ENCODE measurements at places on chromosomes 5 and 9.

GRCh38 chr9:134139081-134139480, 3.2 kb downstream of the WDR5 start:
- no peak for DNase-seq

- no peak for DNase-seq
These were observed 25.2 kb downstream of the CYFIP2 start for GRCh38 chr5:157290981-157291711.

DNA sequence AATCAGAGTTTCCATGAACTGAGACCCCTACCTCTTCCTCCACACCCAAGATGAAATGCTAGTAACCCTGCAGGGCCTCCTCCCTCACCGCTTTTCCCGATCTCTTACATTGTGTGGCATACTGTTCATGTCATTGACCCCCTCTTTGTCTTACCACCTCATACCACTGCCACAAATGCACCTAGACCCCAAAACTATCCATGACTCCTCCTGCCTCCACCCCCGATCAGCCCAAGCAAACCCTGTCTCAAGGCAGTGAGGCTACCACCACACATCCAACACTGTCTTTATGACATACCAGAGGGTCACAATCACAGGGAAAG, 55.7 kb downstream of the PLAC8L1 start:
- DNase-seq = no peak

DNA sequence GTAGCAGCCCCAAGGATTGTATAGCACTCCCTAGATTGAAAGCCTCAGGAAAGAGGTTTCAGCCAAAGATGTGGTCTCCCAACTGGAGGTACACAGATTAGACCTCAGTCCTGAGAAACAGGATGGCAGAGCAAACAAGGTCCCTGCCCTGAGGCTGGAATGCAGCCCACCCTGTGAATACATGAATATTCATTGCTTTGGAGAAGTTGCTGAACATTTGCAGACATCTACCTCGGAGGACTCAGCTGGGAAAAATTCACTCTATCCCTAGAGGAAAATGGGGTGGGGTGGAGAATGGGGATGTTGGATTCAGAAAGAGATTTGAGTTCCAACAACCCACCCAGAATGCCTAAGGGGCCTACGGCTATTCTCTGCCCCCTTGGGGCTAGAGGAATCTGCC, 129.4 kb downstream of the SLIT3 start:
- DNase-seq = no peak

DNA sequence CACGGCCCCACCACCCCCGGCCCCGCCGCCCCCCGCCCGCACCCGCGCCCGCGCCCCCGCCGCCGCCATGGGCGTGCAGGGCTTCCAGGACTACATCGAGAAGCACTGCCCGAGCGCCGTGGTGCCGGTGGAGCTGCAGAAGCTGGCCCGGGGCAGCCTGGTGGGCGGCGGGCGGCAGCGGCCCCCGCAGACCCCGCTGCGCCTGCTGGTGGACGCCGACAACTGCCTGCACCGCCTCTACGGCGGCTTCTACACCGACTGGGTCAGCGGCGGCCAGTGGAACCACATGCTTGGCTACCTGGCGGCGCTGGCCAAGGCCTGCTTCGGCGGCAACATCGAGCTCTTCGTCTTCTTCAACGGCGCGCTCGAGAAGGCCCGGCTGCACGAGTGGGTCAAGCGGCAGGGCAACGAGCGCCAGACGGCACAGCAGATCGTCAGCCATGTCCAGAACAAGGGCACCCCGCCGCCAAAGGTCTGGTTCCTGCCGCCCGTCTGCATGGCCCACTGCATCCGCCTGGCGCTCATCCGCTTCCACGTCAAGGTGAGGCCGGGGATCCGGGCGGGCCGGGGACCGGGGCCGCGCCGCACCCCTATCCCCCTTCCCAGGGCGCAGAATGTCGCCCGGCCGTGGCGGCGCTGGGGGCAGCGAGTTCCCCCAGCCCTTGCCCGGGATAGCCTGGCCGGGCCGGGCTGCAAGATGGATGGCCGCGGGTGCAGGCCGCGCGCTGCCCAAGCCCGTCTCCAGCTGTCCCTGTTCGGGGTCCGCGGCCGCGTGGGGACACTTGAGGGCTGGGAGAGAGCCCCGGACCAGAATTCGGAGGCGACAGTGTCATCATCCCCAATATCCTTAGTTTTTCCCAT, 594 bp downstream of the FAM120A start:
- peak; percentile 59 for DNase-seq

DNA sequence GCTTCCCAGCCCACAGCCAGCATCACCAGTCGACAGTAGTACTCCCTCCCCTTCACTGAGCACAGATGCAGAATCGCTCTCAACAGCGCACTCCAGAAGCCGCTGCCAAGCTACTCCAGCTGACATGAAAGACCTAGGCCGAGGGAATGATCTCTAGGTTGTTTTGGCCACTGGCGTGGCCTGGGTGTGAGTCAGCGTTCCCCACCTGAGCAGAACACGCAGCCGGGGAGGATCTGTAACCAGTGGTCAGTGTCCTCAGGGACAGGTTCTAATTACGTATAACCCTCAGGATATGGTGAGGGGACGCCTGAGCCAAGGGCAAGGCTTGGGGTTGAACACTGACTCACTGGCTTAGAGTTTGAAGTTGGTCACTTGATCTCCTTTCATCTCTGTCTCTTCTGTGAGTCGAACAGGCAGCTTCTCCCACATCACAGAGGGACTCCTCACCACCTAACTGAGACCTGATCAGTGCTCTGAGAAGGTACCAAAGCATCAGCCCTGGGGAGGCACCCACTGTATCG, 76.9 kb upstream of the IL17B start:
- DNase-seq = no peak

DNA sequence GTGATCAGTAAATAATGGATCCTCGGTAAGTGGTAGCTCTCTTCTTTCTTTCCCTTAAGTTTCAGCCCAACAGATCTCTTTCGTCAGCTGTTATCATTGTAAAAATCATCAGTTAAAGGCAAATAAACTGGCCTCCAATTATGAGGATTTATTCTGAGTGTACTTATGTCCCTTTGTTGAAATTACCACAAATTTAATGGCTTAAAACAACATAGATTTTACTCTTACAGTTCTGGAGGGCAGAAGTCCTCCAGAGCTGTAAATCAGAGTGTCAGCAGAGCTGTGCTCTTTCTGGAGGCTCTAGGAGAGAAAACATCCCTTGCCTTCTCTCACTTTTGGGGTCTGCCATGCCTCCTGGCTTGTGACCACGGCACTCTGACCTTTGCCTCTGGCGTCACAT, 104.6 kb downstream of the INSYN2B start:
- DNase-seq = no peak

DNA sequence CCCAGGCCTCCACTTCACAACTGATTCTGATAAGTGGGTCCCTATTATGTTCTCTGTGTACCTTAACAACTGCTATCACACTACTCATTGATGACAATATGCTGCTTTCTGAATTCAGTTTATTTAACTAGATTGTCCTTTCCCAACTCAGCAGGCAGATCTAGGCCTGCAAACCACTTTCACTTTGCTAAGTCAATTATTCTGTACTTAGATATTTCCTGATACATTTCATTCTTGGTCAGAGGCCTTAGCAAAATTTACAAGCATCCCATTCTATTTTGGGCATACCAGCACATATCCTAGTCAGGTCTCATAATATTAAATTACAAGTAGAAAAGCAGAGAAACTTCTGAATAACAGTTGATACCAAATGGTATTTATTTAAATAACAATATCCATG, 235.7 kb upstream of the HAPLN1 start:
- peak; percentile 38 for DNase-seq

GRCh38 chr5:149079883-149080282, 17.0 kb upstream of the SH3TC2 start:
- DNase-seq = no peak

DNA sequence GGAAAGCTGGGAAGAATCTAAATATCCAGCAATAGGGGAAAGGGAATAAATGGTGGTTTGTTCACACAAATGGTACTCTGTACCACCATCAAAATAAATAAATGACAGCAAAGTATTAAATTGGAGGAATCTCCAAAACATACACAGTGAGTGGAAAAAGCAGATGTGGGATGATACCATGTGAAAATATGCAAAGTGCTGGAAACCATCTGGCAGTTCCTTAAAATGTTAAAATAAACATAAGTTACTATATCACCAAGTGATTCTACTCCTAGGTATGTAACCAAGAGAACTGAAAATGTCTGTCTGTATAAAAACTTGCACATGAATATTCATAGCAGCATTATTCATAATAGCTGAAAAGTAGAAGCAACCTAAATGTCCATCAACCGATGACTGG, 41.9 kb upstream of the TEX48 start:
- DNase-seq = no peak

- no peak for DNase-seq
These were observed 128.6 kb upstream of the GRIA1 start for GRCh38 chr5:153361735-153362409.

- DNase-seq = peak; percentile 52
These were observed 46.7 kb downstream of the MYO10 start for GRCh38 chr5:16889203-16889971.

- DNase-seq = no peak
These were observed 97.5 kb downstream of the DMXL1 start for GRCh38 chr5:119168401-119168800.

DNA sequence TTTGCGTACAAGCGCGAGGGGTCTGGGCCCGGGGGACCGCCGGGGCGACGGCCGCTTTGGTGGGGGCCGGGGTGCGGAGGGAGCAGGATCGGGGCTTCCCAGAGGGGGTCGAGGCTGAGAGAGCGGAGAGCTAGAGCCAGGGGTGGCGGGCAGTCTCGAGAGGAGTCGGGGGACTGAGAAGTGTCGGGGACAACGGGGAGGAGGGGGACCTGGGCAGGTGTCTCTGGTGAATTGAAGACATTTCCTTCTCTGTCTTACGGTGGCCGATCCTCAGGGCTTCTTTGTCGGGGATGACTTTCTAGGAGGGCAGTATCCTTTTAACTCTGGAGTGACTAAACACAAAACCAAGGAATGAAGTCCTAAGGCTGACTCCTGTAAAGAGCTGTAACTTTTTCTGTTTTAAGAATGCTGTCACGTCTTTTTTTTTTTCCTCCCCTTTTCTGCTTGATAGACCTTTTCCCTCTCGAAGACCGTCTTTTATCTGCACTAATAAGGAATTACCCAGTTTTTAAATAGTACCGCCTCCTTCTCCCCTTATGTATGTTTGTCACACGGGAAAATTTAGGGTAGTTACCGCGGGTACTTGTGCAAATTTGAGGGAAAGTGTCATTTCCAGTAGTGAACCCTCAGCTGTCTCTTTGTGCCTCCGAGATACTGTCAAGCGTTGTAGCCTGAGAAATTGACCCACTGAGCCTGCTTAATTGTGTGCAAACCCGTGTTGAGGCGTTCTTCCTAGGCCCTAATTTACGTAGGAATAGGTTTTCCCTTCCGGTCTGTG, 822 bp downstream of the DENND4C start:
- DNase-seq = peak; percentile 59

- no peak for DNase-seq
These were observed 127.1 kb upstream of the ICE1 start for GRCh38 chr5:5295351-5295750.

GRCh38 chr5:115801152-115801551, 15.3 kb downstream of the CDO1 start:
- no peak for DNase-seq

- DNase-seq = peak; percentile 2
These were observed 47.5 kb downstream of the SAXO1 start for GRCh38 chr9:18985464-18985951.

GRCh38 chr9:114685951-114686350, 4.0 kb upstream of the TEX48 start:
- no peak for DNase-seq

- DNase-seq = no peak
These were observed 44.0 kb upstream of the LIFR start for GRCh38 chr5:38600329-38601045.

DNA sequence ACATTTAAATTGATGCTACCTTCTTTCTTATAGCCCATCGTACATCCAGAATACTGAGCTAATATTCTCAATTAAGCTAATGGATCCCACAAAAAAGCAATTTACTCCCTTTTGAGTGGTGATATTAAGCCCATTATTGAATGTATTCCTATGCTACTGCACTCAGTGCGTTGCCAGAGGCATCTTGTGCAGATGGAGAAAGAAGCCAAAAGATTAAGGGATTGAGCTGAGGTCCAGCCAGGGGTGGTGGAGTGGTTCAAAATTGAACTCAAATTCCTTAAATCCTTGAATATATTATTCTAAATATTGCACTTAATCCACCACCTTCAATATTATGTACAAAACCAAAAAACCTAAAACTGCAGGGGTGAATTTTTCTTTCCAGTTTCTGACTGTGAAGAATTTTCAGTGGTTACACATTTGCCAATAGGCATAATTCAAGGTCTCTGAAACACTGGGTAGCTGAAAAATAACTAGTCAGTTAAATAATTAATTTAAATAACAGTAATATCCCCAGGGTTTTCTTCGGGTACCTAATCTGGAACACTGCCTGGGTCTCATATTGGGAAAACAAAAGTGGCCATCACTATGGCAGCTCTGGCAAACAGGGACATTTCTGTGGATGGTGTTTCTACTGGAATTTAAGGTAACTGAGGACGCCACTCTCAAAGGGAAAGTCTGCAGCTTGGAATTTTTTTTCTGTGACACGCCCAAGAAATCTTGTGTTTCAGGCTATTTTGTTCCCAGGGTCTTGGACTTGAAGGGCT, 6.2 kb upstream of the LIFR start:
- no peak for DNase-seq

GRCh38 chr5:13572163-13572562, 372.3 kb downstream of the DNAH5 start:
- no peak for DNase-seq

DNA sequence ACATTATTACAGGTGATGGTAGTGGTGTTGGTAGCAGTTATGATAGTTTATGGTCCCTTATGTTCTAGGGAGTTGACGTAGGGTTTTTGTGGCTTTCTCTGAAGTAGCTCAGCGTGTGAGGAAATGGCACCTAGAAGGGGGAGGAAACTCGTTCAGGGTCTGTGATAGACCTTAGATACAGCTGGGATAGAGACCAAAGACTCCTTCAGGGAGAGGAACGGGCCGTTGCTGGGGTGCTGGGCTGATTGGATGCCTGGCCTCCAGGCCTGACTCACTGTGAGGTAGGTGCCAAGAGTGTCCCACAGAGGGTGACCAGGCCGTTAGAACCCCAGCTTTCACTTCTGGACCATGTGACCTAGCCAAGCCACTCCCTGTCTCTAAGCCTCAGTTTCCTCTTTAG, 96.6 kb downstream of the DAB2IP start:
- DNase-seq = no peak

- no peak for DNase-seq
These were observed 50.4 kb upstream of the PRR16 start for GRCh38 chr5:120413686-120414085.

- no peak for DNase-seq
These were observed 65.9 kb upstream of the PLPP1 start for GRCh38 chr5:55600497-55601203.

- no peak for DNase-seq
These were observed 1.6 kb downstream of the PDGFRB start for GRCh38 chr5:150153957-150154617.

DNA sequence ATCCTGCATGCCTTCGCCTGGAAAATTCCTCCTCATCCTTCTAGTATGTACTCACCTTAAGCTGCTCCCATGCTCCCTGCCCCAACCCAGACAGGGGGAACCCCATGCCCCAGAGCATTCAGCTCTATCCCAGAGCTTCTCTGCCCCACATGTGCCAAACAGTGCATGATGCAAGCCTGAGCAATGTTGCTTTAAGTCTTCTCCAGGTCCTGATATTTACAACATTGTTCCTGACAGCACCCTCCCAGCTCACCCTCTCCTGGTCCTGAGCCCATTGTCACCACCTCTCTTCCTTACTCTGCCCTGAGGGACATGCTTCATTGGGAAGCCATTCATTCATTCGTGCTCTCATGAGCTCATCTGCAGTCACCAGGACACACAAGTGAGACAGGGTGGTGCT, 23.4 kb upstream of the BARX1 start:
- no peak for DNase-seq

GRCh38 chr5:146681585-146682105, 165.7 kb upstream of the GPR151 start:
- no peak for DNase-seq

GRCh38 chr5:851553-851952, 767 bp upstream of the ZDHHC11 start:
- DNase-seq = no peak
